ENCODE measurements at places on chromosomes 11 and 22.
A peak's percentile ranks its signal among the peaks of the same experiment; 100 is the strongest.

GRCh38 chr22:44118645-44119315 is 61.9 kb upstream of the PARVG start:
- DNase-seq, result no peak

DNA sequence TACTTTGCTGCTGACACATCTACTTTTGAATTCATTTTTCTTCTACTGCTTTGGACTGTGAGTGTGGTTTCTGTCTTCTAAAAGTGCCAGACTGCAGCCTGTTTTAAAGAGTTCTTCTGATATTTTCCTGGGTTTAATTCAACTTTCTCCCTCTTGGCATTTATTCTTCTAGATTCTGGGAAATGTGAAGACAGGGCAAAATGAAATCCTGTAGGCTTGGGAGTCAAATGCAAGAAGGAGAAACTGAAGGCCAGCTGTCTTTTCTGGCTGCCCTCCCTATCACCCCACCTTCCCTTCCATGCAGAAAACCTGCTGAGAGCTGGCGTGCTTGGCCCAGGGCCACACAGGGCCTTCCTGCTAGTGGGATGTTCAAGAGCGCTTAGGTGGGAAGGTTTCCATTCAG is 7.6 kb downstream of the ZNF70 start:
- DNase-seq, result no peak

DNA sequence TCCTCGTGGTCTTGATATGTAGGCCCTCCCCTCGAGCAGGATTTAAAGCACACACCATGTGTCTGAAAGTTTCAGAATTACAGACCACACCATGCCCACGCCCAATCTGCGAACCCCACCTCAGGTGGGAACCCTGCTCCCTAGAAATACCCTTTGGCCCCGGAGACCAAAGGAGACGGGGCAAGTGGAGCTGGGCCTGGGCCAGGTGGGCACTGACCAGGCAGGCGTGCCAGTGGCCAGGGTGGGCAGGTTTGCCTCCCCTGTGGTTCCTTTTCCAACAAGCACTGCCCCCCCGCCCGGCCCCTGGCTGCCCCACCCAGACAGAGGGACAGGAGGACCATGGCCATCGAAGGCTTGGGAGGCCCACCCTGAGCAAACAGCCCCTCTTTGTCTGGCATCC is 400.4 kb downstream of the TBC1D22A start:
- no peak for DNase-seq

DNA sequence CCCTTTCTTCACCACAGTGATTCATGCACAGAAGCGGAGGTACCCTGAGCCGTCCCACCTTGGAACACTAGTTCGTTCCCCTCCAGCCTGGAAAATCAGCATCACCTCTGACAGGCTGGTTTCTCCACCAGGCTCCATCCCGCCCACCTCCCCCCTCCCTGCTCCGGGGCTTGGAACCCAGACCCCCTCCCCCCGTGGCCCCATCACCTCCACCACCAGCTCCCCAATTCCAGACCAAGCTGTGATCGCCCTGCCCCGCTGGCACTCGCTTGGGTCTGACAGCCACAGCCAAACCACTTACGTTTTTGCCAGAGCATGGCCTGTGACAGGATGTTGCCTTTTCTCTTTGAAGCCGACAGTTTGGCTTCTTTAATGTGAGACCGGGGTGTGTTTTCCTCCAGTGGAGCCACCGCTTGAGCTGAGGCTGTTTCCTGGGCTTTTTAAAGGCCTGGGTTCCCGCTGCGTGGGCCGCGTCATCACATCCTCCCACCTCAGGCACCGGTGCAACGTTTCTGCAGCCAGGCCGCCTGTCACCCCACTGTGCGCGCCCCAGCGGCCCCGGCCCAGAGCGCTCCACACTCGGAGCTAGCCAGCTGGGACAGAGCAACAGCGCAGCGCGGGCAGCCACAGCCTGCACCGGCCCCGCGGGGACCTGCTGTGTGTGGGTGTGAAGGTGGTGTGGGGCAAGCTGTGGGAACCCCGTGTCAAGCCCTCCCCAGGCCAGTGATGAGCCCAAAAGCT is at the start of gene POU2AF1:
POU2AF1 (minus strand) TSS at position 415 of the 741 bp plus-strand sequence; CDS start at position 317, 98 bp downstream.
- DNase-seq, result peak; percentile 53

- no peak for DNase-seq
Observed at GRCh38 chr11:109838026-109838425, 255.2 kb upstream of the ZC3H12C start.

DNA sequence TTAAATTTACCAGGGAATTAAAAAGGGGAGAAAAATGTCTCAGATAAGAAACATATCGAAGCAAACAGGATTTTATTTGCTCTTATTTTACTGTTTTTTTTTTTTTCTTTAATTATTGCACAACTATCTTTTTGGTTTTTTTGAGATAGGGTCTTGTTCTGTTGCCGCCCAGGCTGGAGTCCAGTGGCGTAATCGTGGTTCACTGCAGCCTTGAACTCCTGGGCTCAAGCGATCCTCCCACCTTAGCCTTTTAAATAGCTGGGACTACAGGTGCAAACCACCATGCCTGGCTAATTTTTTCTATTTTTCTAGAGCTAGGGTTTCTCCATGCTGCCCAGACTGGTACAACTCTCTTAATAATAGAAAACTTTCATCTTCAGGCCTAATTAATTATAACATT is 32.5 kb downstream of the DRG1 start:
- DNase-seq, result no peak

- DNase-seq, result no peak
Observed at GRCh38 chr22:26709617-26710390, 52.4 kb downstream of the MIAT start.

DNA sequence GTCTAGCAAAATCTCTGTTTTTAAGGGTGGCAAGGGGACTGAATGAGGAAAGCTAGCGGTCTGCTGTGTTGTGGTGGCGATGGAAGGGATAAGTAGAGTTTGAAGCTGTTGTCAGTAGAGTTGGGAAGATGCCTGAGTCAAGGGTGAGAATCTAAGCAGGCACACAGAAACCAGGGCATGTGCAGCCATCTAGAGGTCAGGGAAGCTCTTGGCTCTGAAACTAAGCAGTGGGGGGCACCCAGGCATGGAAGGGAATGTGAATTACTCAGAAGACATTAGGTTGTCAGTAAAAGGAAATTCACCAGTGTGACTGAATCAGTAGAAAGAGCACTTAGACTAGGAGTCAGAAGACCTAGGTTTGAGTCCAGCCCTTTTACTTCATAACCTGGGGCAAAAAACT is 15.4 kb downstream of the BMAL1 start:
- DNase-seq, result no peak

DNA sequence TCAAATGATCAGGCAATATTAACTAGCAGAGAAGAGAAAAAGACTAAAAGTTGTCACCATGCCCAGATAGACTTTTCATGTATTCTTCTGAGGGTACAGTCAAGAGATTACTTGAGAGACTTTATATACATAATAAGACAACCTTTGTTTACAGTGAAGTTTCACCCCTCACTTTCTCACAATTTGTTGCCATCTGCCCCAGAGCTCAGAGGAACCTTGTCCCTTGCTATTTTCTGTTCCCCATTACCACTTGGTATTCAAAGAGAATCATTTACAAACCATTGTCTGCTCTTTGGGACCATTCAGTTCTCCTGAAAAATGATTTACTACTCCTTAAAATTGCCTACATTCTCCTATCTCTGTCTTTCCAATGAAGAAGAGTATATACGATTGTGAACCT is 544.6 kb downstream of the CNTN5 start:
- DNase-seq, result no peak

DNA sequence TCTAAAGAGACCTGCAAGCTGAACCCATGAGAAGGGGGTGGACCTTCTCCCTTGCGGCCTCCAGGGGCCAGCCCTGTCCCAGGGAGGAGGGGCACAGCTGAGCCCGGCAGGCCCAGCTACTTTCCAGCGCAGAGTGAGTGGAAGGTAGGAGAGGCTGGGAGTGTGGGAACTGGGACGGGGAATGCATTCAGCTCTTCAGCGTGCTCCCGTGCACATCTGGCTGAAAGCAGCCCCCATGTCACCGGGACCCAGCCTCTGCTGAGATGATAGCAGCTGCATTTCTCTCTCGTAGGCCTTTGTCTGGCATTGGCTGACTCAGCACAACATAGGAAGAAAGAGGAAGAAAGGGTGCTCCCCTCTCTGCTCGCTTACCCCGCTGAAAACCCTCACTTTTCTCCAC is 951.5 kb downstream of the TBC1D22A start:
- DNase-seq, result no peak

- DNase-seq, result no peak
Observed at GRCh38 chr22:34214372-34214771, 294.1 kb upstream of the LARGE1 start.

DNA sequence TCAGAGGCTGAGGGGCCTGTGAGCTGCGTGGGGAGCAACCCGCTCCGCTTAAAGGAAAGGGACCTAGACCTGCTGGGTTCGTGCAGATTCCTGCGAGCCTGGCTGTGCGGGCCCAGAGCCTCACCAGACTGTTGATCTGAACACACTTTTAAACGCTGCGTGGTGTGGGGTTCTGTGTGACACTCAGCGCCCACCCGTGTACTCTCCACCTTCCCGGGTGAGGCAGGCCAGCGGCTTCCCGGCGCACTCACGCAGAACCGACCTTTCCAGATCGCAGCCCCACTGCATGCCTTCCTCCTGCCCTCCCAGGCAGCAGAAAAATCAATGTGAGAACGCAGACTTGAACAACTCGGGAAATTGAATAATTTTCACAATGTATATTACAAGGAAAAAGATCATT is 388.6 kb downstream of the TBC1D22A start:
- DNase-seq, result no peak

- DNase-seq, result no peak
Observed at GRCh38 chr11:34313099-34313517, 44.7 kb downstream of the ABTB2 start.

Measured in right kidney (tissue), 9 donors.